ENCODE measurements at places on chromosomes 13 and 19.
A peak's percentile ranks its signal among the peaks of the same experiment; 100 is the strongest.

DNA sequence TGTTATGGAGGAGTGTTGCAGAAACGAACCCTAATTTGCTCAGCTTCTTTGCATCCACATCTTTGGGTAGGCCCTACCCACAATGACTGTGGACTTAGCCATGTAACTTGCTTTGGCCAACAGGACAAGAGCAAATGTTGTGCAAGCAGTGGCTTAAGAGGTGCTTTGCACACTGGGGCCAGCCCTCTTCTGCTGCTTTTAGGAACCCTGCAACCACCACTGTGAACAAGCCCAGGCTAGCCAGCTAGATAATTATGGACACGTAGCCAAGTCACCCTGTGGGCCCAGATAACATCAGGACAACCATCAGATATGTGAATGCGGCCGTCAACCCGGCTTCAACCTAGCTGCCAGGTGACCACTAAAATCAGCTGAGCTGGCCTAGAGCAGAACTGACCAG, 17.1 kb downstream of the C19orf47 start:
- no peak for DNase-seq

DNA sequence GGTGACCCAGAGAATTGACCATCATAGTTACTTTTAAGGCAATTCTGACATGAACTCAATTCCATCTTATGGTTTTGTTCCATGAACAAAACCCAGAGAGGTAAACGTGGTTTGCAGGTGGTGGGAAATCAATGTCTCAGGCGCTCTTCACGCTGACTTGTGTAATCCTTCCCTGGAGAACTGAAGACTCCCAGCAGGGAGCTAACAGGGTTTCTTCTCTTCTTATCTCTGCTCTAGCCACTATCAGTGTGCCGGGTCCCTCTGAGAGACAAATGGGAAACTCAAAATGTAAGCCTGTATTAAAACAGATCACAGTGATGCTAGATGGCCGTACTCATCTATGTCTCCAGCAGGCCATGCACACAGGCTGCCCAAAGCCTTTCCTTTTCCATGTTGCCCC, 57.6 kb upstream of the ARGLU1 start:
- no peak for DNase-seq

DNA sequence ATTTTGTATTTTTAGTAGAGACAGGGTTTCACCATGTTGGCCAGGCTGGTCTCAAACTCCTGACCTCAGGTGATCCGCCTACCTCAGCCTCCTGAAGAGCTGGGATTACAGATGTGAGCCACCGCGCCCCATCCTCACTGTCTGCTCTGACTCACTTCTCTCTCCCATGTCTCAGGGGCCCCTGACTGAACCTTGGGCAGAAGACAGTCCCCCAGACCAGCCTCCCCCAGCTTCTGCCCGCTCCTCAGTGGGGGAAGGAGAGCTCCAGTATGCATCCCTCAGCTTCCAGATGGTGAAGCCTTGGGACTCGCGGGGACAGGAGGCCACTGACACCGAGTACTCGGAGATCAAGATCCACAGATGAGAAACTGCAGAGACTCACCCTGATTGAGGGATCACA, 5.0 kb downstream of the SIGLEC9 start:
- no peak for DNase-seq

GRCh38 chr19:1063909-1064660, 2.9 kb upstream of the ARHGAP45 start:
- no peak for DNase-seq

GRCh38 chr19:55165952-55166529, 372 bp downstream of the DNAAF3 start:
- DNase-seq, result no peak

DNA sequence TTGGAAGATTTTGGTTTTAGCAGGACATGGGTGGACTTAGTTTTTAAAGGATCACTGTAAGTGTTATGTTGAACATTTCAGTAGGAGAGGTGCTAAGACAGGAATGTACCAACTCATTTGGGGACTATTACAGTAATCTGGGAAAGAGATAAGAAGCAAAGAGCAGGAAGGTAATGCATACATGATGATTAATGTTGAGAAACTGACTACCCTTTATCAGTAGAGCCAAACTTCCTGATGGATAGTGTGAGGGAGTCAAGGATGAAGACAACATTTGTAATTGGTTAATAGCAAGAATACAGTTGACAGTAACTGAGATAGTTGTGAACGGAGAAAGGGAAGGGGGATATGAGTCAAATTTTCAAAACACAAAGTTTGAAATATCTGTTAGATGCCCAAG, 421.9 kb upstream of the PRR20A start:
- DNase-seq, result no peak

GRCh38 chr13:22549126-22549525, 631.7 kb upstream of the SGCG start:
- no peak for DNase-seq

- no peak for DNase-seq
Measured at GRCh38 chr13:82412749-82413148, 1469.5 kb downstream of the SLITRK1 start.

DNA sequence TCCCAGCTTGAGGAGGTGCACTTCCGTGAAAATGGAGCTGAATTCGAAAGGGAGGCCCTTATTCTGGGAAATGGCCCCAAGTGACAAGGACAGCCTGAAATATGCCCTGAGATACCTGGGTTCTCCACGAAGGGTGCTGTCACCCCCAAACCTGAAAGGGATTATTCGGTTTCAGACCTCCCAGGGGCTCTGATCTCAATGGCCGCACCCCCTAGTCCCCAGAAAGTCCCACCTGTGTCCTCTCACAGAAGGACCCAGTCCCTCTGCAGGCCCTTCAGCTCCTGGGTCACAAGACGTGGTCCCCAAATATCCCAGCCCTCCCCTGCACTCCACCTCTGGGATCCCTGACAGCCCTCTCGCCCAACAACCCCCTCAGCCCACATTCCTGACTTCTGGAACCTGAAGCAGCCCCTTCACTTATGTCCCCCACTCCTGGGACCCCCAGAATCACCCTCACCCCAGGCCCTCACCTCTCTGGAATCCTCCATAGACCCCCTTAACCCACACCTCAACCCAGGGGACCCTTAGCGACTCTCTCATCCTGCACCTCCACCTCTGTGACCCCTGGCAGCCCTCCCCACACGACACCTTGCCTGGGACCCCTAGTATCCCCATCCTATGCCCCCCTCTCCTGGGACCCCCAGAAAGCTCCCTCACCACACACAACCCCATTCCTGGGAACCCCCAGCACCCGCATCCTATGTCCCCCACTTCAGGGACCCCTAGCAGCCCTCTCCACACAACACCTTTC, 606 bp downstream of the SYNGR4 start:
- DNase-seq, result no peak

DNA sequence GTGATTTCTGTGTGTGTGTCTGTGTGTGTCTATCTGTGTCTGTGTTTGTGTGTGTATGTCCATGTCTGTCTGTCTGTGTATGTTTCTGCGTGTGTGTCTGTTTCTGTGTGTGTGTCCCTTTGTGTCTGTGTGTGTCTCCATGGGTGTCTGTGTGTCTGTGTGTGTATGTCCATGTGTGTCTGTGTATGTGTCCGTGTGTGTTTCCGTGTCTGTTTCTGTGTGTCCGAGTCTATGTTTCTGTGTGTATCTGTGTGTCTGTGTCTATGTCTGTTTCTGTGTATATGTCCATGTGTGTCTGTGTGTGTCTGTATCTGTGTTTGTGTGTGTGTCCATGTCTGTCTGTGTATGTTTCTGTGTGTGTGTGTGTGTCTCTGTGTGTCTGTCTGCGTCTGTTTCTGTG, 276.3 kb upstream of the SOX1 start:
- DNase-seq, result no peak

DNA sequence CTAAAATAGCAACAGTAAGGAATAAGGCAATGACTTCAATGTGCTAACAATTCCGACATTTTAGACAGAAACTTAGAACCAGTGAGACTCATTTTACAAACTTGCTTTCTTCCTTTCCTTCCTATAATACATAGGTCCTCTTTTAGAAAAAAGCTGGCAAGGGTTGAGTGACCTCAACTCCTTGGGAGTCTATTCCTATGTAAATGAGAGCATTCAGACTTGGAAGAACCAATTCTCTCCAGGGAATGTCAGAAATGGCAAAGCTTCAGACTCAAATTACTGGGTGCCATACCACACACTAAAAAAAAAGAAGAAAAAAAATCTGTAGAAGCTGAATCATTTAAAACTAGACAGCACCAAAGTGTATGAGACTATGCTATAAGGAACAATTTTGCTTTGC, 1328.2 kb downstream of the OLFM4 start:
- no peak for DNase-seq

DNA sequence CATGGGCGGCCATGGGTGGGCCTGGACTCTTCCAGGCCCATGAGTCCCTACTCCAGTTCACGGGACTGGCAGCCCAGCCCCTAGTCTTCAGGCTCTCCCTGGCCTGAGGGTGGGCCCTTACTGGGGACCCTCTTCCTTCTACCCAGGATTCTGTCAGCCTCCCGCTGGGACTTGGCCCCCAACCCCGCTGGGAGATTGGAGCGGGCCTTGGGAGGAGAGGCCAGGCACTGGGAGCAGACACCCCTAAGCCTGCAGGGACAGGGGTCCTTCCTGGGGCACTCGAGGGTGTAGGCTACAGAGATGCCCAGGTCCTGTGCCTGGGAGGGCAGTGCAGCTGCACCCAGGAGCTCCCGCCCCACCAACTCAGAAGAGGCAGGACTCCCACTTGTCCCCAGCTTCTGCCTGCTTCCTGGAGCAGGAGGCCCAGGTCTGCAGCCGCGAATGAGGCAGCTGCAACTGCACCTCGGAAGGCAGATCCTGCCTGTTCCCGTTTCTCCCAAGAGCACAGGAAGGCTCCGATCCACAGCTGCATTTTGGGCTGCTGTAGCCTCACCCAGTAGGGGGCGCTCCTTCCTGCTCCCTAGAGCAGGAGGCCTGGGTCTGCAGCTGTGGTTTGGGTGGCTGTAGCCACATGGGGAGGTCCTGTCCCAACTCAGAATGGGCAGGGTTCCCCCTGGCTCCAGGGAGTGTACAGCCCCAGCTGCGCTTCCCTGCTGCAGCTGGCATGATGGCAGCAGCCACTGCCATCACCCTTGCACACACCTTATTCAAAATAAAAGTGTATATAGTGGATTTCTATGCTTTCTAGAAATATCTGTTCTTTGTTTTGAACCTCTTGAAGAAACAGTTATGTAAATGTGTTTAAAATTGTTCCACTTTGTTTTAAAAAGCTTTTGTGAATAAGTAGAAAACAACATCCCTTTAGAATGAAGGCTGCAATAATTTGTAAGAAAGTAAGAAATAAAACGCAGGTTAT, 46.8 kb downstream of the TEX26 start:
- peak; percentile 23 for DNase-seq

- no peak for DNase-seq
Measured at GRCh38 chr19:7668842-7669241, at the start of gene RETN. Gene RETN (plus strand): TSS chr19:7669049. CDS start chr19:7669327, 278 bp downstream.

- no peak for DNase-seq
Measured at GRCh38 chr19:53660584-53660983, 28.8 kb downstream of the DPRX start.
